ENCODE measurements at places on chromosomes 1 and 21.

DNA sequence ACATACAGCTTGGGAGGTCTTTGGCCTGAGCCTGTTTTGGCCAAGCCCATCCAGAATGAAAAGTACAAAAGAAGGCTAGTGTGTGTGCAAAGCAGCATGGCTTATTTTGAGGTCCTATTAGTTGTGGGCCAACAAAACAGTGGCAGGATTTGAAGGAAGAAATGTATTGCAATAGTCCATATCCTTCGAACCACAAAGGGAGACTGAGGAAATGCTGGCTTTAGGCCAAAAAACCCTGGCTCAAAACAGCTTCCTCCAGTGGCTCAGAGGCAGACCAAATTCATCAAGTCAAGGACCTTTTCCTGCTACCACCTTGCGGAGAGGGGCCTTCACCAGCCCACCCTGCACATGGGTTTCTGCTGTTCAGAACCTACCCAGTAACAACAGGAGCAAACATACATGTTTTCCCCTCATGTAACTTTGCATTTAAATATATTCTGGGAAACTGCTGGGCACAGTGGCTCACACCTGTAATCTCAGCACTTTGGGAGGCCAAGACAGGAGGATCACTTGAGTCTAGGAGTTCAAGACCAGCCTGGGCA lies 43.3 kb downstream of the VPS26C start:
- no peak for DNase-seq

DNA sequence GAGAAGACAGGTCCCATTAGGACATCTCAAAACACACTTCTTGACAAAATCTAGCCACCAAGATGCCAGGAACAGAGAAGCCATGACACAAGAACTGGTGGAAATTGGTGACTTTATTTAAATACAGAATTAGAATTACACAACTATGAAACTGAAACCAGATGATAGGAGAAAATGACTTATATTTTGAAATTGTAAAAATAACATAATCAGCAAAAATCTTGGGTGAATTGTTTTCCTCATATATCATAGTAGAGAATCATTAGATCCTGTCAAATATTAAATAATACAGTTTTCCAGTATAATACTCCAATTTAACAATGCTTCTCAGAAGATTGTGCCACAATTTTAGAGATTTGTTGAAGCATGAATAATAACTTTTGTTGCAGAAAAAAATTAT lies 81.5 kb upstream of the MROH9 start:
- no peak for DNase-seq

- DNase-seq, result no peak
Measured at GRCh38 chr1:33641104-33641830, 168.8 kb downstream of the ZSCAN20 start.

DNA sequence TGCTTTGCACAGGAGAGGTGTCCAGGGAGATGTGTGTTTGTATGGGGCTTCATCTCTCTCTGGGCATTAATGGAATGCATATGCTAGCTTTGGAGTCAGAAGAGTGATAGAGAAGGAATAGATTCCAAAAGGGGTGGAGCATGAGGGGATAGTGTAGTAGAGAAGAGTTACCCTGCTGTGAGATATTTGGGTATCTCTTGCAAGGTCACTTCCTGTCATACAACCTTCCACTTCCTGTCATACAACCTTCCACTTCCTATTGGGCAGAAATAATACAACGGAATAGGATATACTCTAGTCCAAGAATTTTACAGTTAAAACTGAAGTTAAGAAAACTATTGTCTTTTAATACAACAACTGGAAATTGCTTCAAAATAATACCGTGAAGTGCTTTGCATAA lies 351.8 kb upstream of the FMN2 start:
- DNase-seq, result no peak

DNA sequence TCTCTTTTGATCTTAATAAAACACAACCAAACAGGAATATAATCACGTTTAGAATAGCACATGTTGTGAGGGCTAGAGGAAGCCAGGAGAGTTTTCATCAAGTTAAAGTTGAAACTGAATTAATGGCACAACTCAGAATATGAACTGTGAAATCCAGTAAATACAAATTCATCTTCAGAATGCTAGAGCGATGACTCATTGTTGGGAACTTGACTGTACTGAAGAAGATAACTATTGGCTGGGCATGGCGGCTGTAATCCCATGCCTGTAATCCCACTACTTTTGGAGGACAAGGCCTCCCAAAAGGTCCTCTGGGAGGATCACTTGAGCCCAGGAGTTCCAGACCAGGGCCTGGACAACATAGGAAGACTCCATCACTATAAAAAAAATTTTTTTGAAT lies 8.8 kb downstream of the SYF2 start:
- no peak for DNase-seq

GRCh38 chr21:27422435-27422834 lies 455.5 kb upstream of the ADAMTS5 start:
- no peak for DNase-seq

DNA sequence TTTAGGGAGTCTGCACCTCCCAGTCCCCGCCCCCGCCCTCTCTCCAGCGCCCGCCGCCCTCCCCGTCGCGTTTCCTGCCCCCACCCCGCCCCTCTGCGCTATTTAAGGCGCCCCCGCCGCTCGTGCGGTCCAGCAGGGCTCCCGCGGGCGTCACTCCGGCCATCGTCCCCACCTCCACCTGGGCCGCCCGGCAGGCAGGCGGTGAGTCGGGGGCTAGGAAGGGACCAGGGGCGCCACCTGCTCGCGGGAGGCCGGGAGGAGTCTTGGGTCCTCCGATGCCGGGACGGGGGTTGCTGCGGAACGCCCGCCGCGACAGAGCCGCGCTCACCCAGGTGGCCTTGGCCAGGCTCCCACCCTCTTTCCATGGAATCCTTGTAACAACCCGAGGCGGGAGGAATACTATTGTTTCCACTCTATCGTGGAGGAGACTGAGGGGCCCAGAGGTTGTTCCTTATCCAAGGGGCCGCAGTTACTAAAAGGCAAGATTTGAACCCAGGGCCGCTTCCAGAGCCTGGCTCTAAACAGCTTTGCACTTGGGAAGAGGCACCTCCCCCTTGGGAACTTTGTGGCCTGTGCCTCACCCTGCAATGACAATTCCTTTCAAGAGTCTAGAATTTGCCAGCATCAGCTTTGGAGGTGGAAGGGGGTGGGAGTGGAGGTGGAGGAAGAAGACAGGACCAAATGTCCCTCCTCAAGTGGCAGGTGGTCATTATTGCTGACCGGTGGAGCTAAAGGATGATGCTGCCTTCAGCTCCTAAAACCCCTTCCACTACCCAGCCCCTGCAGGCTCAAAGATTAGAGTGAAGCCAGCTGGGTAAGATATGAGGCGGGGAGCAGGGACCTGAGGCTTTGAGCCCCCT lies at the start of gene GJA4:
GJA4 (plus strand) TSS at position 132 of the 860 bp plus-strand sequence. CDS start 1,215 bp downstream, outside the sequence.
- no peak for DNase-seq

- no peak for DNase-seq
Measured at GRCh38 chr1:41317361-41317760, 43.9 kb upstream of the FOXO6 start.

GRCh38 chr1:93605812-93606512 lies 75.7 kb downstream of the BCAR3 start:
- DNase-seq, result no peak

- DNase-seq, result no peak
Measured at GRCh38 chr21:29343519-29343918, 44.8 kb downstream of the BACH1 start.

DNA sequence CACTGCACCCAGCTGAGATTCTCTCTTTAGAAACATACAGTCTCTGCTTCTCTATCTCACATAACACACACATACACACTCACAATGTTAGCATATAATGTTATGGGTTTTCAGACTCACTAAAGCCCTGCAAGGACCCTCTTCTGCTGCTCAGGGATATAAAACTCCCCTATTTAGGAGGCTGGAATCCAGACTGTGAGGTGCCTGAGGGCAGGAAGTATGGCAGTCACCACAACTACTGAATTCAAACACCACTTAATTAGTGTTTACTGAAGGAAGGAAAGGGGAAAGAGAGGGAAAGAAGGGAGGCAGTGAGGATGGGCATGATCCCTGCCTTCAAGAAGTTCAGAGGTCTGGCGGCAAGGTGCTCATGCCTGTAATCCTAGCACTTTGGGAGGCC lies 7.8 kb upstream of the CDK18 start:
- no peak for DNase-seq

GRCh38 chr1:227429447-227430359 lies 111.4 kb upstream of the CDC42BPA start:
- no peak for DNase-seq

DNA sequence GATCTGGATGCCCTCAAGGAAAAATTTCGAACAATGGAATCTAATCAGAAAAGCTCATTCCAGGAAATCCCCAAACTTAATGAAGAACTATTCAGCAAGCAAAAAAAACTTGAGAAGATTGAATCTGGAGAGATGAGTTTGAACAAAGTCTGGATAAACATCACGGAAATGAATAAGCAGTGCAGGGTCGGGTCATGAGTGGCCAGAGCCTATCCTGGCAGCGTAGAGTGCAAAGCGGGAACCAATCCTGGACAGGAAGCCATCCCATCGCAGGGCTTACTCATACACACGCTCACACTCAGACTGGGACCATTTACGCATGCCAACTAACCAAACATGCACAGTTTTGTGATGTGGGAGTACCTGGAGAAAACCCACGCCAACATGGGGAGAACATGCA lies 43.1 kb downstream of the ZMYM1 start:
- no peak for DNase-seq

DNA sequence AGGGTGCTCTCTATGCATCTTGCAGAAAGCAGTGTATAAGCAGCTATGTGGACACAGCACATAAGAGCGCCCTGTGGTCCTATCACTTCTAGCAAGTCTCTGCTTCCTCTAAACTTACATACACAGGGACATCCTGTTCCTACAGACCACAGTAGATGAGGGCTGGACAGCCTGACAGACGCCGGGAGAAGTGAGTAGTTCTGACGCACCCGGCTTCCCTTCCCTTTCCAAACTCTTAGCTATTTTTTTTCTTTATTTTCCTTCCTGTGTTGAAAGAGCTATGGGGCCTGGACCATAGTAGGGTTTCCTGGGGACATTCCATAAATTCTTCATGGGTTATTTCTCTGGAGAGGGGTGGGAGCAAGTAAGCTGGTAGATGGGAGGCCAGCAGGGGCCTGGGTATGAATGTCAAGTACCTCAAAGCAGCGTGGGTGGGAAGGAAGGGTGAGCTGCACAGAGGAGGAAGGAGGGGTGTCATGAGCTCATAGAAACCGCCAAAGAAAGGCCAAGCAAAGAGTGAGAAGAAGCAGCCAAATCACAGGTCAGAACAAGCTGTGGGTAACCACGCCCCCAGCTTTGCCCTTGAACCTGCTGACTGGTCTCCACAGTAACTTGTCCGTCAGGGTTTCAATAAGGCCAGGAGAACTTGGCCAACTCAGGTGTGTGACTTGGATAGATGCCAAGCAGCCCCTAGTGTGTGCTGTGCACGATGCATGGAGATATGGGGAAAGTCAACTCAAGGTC lies 36.6 kb downstream of the PLXNA2 start:
- no peak for DNase-seq

Data from hypothalamus (tissue), 51 donors.